Mucosa of gallbladder (tissue), 1 donor: ENCODE measurements at places on chromosomes 3 and 15. TPM values are rescaled to one million over a fixed set of nuclear protein-coding genes. Genes with fewer than 3 reads are reported as not detected.

The DGKG gene
- 7.3 TPM for total RNA-seq

The DPPA4 gene
- total RNA-seq: 0.86 TPM

The KLHL40 gene
- total RNA-seq: not detected

The ADAM10 gene
- total RNA-seq: 134 TPM

The TRPM1 gene
- total RNA-seq: not detected
